ENCODE measurements at places on chromosomes 16 and 17.

DNA sequence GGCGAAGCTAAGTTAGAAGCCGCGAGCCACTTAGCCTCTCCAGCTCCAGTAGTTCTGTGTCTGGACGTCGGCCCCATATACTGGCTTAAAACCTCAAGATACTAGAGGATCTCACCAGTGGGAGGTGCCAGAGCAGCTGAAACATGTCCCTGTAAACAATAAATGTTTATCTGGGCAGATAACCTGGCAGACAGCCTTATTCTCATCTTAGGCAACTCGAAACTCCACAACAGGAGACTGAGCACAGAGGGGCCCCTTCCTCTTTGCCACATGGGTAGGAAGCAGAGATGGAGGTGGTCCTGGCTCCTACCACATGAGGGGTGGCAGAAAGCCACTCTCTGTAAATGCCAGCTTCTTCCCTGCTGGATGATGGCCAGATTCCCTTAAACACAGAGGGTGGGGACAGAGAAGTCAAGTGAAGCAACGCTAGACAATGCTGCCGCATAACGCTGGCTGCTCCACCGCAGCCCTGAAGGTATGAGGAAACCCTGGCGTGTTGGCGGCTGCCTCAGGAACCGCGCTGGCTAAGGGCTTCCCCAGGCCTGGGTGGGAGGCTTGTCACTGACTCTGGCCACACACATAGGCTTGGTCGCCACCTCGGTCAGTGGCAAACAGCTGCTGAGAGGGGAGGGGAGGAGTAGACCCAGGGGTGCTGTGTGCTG, 67.9 kb downstream of the HIC1 start:
- no peak for DNase-seq

DNA sequence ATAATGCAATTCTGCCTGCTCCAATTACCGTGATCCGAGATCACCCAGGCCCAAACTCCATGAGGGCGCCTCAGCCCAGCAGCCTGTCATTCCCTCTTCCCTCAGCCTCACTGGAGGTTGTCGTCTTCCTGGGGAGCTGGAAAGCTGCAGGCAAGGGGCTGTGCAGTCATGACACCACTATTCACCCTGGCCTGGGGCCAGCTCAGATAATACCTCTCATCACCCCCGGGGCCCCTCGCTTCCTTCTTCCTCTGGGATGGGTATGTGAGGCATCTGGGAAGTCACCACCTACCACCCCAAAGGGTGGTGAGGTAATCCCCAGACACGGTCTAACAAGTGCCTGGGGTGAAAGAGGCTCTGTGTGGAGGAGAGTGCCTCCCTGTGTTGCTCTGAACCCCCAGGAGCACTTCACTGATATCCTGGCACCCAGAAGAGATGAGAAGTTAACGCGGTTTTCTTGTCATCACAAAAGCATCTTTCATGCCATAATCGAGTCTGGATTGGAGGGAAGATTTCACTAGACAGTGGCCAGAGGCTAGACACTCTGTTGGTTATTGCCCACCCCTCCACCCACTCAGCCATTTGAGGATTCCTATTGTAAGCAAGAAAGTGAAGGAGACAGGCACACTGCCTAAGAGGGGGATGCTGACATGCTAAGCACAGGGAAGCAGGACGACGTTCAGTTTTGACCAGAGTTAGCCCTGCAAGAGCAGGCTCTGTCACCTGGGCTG, 18.4 kb downstream of the CFAP20 start:
- no peak for DNase-seq

GRCh38 chr16:23434380-23434779, 18.6 kb downstream of the COG7 start:
- DNase-seq: peak; percentile 6

GRCh38 chr17:51398687-51399086, 138.3 kb downstream of the UTP18 start:
- no peak for DNase-seq

- no peak for DNase-seq
Observed at GRCh38 chr17:81837641-81838040, 2.8 kb upstream of the PPP1R27 start.

DNA sequence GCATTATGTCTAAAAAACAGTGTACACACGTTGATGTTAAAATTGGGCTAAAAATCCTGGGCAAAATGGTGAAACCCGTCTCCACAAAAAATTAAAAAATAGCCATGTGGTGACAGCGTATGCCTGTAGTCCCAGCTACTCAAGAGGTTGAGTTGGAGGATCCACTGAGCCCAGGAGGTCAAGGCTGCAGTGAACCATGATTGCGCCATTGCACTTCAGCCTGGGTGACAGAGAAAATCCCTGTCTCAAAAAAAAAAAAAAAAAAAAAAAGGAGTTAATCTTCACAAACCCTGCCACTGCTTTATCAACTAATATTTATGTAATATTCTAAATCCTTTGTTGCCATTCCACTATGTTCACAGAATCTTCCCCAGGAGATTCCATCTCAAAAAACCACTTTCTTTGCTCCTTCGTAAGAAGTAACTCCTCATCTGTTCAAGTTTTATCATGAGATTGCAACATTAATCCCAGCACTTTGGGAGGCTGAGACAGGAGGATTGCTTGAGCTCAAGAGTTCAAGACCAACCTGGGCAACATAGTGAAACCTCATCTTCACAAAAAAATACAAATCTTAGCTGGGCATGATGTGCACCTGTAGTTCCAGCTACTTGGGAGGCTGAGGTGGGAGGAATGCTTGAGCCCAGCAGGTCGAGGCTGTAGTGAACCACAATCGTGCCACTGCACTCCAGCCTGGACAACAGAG, 1.9 kb upstream of the C16orf87 start:
- DNase-seq: no peak

DNA sequence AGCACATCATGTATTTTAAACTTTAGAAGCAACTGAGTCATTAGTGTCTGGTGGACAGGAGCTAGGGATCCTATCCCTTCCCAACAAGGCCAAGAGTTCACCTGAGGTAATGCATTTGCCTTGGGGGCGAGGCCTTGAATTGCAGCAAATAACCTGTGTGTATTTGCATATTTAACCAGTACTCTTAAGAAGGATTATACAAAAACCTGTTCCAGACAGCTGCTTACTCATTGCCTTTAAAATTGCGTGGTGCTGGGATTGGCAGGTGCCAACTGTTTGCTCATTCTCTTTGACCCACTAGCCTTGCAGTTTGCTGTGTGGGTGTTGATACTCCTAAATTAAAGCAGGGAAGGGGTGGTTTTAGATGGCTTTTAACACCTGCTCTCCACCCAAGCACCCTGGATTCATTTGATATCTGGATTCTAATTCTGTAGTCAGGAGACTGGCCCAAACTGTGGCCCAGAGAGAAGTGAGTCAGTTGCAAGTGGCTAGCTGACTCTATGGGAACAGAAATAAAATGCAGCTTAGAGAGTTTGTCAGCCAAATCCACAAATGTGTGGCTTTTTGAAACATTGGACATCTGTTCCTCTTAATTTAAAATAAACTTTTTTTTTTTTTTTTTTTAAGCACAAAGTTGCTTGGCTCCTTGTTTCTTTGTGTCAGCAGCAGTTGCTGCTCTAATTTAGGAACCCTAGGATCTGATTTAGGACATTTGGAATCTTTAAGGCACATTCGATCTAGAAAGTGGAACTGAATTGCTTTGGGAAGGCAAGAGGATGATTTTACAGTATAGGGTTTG, 46.9 kb downstream of the TUBD1 start:
- peak; percentile 86 for DNase-seq

- DNase-seq: no peak
Observed at GRCh38 chr16:49837688-49838410, 18.1 kb downstream of the ZNF423 start.

DNA sequence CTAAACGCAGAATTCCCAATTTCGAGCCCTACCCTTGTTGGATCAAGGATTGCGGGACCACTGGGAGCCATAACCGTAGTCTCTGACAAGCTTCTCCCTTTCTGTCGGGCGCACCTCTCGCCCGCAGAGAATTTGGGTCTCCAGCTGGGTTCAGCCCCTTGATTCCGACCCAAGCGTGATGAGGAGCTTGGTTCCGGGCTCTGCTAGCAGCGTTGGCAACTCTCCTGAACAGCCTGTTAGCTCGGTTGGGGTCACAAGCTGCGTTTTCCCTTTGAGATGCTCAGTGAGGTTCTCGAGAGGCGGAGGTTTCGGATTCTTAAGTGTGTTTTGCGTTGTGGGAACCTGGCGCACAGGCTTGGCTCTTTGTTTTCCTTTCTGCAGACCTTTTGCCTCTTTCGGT, 655 bp downstream of the ATXN1L start:
- no peak for DNase-seq

GRCh38 chr17:45405250-45406086, 27.2 kb downstream of the ARHGAP27 start:
- DNase-seq: no peak
